ENCODE measurements at places on chromosomes 6 and 20.

GRCh38 chr20:4083098-4083865 is 67.9 kb upstream of the RNF24 start:
- DNase-seq = no peak

- peak; percentile 98 for DNase-seq
These were observed 9.3 kb upstream of the ID1 start for GRCh38 chr20:31595654-31596411.

- peak; percentile 51 for DNase-seq
These were observed 36.4 kb upstream of the SOX4 start for GRCh38 chr6:21556968-21557721.

- no peak for DNase-seq
These were observed 45.1 kb upstream of the FAM83D start for GRCh38 chr20:38880952-38881735.

DNA sequence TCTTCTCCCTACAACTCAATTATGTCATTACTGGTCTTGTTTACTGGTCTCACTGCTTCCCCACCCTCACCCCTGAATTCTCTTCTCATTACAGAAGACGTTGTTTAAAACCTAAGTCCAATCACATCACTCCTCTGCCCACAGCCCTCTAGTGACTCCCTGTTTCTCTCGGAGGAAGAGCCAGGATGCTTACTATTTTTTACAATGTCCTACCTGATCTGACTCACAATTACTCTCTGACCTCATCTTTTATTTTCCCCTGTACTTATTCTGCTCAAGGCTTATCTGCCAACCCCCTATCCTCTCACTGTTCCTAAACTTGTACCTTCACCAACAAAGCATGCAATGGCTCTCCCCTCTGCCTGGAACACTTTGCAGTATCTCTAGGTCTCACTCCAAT is 400.4 kb upstream of the PTCHD4 start:
- peak; percentile 2 for DNase-seq

DNA sequence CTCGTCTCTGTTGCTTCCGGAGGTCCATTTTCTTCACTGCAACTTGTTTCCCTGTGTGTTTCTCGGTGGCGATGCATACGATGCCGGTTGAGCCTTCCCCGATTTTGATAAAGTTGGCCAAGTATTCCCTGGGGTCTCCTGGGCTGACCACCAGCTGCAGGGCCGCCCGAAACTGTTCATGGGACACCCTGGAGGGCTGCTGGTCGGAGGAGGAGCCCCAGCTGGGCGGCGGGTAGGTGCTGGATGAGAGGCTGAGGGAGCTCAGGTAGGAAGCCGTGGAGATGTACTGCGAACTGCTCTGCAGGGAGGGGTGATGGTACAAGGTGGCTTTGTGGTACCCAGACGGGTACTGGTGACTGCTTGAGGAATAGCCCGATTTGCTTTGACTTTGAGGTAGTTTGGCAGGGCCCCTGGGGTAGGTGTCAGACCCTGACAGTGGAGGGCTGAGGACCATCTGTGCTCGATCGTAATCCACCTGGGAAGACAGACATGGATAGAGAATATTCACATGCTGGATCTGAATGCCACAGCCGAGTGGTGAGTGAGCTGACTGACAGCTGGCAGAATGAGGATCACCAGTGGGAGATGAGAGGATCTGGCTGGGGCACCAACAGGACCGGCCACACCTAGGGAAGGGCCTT is 51.6 kb downstream of the LAMP5 start:
- DNase-seq = no peak

DNA sequence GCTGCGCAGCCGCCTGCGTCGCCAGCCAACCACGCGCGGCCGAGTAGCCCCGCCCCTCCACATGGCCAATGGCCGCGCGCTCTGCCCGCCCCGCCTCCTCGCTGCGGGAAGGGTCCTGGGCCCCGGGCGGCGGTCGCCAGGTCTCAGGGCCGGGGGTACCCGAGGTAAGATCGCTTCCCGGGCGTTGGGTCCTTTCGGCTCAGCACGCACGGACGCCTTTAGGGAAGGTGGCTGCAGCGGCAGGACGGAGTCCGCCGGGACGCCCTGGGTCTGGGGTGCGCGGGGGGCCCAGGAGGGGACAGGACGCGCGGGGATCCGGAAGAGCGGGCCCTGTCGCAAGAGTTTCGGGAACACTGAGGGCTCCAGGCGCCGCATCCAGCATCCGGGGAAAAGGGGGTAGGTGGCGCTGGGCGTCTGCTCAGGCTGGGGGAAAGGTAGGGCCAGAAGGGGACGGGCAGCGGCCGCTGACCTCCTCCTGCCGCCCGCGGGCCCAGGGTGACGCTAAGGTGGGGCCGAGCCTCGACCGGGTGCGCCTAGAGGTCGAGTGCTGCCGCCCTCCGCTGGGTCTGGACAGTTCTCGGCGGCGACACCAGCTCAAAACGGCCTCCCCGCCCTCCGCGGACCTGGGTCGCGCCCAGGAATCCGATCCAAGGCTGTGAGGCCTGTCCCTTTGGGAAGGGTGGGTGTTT is at the start of gene MAVS:
Gene MAVS (plus strand): TSS at position 95 of the 689 bp plus-strand sequence. CDS start 7,791 bp downstream, outside the sequence.
- DNase-seq = peak; percentile 63

GRCh38 chr20:17783671-17784070 is 83.9 kb downstream of the BANF2 start:
- DNase-seq = no peak

DNA sequence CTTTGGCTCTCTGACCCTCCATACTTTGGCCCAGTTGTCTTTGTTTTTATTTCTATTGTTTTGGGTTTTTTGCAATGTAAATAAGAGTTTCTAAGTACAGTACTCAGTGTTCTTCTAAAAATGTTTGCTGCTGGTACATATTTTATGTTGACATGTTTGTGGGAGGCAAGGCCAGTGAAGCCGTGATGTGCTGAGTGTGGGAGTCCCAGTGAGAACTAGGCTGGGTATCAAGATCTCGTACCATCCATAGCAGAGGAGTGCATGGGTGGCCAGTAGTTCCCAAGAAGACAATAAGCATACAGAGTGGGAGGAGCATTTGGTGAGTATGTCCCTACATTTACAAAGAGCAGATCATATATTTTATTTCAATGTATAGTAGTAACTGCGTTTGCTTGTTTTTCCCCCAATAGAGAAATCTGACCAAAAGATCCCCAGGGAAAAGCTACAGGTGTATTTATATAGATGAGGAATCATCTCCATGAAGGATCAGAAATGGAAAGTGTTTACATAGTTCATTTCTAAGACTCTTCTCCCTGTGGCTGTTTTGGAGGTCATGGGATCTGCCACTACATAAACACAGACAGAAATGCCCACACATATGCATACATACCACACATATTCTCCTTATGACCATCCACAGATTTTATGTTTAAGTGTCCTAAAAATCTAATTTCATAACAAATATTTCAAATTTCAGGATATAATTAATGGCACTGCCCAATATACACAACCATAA is 285.9 kb downstream of the ALDH8A1 start:
- no peak for DNase-seq

DNA sequence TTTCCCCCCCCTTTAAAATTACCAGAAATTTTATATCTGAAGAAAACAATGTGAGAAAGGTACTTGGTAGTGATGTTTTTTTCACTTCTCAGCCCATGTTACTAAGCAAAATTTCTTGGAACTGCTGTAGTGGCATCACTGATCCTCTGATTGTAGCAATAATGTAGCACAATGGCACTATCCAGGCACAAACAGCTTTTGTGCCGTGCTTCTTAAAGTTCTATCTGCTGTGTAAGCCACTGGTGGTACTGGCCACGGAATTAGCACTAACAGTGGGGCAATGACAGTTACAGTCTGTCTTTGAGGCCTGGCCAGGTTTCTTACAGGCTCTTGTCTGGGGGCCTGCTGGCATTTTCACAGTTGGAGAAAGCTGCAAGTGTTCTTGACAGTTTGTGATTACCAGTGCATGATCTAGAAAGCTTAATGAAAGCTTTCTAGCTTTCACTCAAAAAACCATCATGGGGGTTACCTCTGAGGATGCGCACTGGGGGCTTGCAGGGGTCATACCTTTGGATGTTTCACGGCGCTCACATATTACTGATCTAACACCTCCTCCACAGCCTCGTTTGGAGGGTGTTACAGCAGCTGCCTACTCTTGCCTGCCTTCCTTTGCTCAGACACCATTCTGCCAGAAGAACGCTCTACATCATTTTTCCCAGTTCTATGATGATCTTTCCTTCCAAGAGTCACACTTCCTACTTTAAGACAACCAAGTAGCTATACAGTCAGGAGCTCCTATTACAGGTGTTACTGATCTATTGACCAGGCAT is 58.4 kb upstream of the ARMH2 start:
- DNase-seq = no peak

DNA sequence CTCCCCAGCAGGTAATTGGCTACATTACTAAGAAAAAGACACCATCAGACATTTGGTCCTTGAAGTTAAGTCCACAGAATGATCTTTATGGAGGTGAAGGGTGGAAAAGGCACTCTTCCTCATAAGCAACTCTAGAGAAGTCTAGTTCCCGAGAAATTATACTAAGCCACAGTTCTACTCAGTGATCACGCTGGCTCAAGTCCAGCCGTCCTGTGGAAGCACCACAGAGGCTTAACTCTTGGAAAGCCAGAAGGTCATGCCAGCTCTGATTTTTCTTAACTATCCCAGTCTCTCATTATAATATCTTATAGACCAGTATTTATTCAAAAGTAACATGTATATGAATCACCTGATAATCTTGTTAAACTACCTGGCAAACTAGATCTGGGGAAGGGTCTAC is 258.5 kb downstream of the EYA4 start:
- DNase-seq = no peak

GRCh38 chr6:74346936-74347535 is 651.0 kb downstream of the CD109 start:
- DNase-seq = no peak

DNA sequence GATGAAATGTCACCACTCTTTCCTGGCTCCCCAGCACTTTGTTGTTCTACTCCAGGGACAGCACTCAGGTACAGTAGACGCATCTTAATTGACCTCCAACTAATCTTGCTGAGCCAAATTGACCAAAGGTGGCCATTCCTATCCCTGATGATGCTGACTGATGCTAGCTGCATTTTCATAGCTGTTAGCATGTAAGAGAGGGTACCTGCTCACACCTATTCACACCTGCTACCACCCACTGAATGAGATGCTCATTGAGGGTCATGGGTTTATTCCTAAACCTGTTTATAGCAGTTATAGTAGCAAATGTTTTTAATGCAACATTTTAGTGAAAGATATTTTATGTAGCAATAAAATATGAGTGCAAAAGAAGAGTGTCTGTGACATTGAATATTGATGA is 145.1 kb downstream of the CARMIL1 start:
- no peak for DNase-seq

- no peak for DNase-seq
These were observed 34.4 kb upstream of the ZNF217 start for GRCh38 chr20:53628076-53628475.

- peak; percentile 69 for DNase-seq
These were observed 26.1 kb downstream of the RRBP1 start for GRCh38 chr20:17655865-17656479.

DNA sequence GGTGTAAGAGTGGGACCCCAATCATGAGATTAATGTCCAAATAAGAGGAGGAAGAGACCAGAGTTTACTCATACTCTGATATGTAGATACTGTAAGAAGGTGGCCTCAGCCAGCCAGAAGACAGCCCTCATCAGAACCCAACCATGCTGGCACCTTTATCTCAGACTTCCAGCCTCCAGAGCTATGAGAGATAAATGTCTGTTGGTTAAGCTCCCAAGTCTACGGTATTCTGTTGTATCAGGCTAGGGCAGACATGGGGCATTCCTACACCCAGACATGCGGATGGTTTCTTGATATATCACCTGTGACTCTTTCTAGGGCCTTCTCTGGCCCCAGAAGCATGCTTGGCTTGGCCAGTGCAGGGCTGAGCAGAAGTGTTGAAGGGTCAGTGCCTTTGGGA is 247.4 kb upstream of the RIN2 start:
- DNase-seq = no peak

DNA sequence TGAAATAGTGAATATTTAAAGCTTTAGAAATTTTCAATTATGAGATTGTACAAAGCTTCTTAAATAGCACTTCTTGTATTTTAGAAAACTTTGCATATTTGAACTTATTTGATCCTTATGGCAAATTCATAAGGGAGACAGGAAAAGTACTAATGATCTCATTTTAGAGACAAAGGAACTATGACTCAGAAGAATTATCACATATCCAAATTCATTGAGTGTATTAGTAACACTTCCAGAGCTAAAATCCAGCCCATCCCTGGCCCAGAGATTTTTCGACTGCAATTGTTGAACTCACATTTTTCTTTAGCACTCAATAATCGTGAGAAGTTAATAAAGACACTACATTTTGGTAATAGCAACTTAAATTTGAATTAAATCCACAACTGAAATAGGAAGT is 704.3 kb downstream of the EPM2A start:
- DNase-seq = no peak

GRCh38 chr6:98782772-98783171 is 51.6 kb upstream of the POU3F2 start:
- no peak for DNase-seq

DNA sequence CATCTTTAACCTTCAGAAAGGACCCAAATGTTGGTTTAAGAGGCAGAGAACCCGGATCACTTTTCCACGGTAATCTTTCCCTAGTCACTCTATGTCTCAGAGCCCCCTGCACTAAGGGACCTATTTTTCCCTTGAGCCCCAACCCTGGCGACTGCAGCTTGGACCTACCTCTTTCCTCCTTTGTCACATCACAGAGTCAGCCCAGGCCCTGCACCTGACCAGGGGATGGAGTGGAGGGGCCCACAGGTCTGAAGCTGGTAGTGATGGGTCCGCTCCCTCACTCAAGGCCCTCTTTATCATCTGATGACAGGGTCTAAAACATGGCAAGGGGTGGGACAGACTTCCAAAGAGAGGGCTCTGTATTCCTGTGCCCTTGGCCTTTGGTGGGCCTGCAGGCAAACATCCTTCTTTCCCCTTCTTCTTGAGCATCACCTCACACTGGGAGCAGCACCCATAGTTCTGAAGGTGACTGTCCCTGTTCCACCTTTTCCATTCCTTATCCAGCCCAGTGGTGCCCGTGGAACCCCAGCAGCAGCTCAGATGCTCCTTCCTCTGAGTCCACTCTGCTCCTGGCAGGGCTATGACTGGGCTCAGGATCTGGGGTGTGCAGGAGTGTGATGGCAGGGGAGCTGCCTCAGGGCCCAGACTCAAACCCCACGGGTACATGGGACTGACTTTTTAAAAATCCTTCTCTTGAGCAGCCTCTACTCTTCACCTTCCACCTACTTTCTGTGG is 6.3 kb downstream of the RAET1L start:
- DNase-seq = no peak

DNA sequence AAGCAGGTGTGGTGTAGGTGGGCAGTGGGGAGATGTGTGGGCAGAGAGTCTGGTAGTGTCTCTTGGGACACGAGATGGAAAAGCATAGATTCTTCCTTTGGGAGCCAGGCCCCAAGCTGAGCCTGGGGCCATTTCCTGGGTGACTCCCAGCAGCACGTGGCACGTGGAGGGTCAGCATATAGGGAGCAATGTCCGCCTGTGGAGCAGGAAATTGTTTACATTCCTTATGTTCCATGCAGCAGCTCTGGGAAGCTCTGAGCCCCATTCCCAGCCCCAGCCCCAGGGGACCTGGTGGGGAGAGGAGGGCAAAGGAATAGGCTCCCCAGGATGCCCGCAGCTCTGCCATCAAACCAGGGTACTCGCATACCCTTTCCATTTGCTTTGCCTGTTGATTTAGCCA is 57.6 kb downstream of the DAAM2 start:
- no peak for DNase-seq

GRCh38 chr6:72650081-72650745 is 28.3 kb downstream of the KCNQ5 start:
- peak; percentile 7 for DNase-seq

Data from fibroblast of mammary gland (primary cell).